SK-MEL-5 (cell line): ENCODE measurements at places on chromosomes 6 and 20.
A peak's percentile ranks its signal among the peaks of the same experiment; 100 is the strongest.

DNA sequence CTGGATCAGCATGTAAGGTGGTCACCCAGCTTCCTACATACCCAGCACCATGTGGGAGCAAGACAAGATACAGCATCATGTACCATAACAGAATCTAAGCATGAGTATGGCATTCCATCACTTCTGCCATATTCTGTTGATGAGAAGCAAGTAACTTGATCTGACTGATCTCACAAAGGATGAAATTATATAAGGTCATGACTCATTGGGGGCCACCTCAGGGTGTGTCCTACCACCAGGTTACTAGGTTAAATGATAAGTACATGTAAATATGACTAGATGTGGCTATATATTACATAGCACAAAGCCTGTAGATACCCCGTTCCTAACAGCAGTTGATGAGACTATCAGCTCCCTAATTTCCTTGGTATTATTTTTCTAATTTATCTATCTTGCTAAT lies 213.1 kb downstream of the DOK5 start:
- no peak for DNase-seq

DNA sequence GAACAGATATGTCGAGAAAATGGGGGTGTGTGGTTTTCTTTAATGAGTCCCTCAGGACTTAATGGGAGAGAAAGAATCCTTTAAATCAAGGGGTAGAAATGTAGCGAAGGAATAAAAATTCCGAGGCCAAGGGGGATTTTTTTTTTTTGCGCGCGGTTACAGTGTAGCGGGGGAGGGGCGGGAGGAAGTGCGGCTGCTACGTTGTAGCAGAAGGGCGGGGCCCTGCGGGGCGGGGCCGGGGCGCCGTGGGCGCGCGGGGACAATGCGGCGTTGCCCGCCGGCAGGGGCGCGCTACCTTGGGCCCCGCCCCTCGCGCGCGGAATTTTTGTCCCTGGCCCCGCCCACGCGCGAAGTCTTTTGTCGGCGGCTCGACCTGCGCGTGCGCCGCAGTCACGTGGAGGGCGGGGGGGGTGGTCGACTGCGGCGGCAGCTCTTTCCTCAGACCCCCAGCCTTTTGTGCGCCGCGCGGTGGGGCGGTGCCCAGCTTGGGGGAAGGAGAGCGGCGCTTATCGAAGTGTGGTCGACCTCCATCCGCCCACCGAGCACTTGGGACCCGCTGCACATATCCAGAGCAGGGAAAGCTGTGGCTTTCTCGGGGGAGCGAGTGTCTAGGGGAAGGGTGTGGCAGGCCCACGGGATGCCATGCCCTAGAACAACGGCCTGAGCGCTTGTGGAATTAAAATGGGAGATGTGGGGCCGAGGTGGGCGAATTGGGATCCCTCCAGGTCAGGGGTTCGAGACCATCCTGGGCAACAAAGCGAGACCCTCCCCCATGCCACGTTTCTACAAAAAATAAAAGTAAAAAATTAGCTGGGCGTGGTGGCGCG lies 1.3 kb downstream of the TUBB start:
- peak; percentile 86 for DNase-seq

GRCh38 chr6:2116496-2116895 lies 128.9 kb downstream of the GMDS start:
- DNase-seq, result no peak

DNA sequence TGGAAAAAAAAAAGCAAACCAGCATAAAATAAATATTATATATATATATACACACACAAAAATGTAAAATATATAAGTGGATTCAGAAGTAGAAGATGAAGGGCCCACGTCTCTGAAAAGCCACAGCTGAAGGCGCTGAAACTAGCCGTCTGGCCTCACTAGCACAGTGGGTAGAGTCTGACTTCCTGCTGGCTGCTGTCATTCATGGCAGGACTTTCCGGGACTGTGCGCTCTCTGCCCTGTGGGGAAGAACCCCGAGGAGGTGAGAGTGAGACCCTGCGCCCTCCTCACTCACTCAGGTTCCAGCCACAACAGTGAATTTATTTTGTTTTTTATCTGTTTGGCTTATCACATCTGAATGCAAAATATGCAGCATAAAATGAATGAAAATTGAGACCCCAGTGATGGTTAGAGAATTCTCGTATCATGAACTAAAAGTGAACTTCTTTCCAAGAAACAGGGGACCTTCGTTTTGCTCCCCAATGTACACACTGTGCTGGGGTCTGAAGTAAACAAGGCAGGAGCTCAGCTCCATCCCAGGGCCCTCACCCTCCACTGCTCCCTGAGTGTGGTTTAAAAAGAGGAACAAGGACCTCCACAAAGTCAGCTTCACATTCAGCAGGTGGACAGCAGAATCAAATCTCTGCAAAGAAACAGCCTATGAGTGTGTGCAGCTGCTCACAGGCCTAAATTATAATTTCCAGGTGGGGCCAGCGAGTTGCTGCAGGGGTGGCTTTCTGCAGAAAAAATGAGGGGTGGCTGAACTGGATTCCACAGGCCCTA lies 1.3 kb upstream of the RAMACL start:
- no peak for DNase-seq

GRCh38 chr6:111850295-111850937 lies 22.8 kb downstream of the FYN start:
- DNase-seq, result no peak

DNA sequence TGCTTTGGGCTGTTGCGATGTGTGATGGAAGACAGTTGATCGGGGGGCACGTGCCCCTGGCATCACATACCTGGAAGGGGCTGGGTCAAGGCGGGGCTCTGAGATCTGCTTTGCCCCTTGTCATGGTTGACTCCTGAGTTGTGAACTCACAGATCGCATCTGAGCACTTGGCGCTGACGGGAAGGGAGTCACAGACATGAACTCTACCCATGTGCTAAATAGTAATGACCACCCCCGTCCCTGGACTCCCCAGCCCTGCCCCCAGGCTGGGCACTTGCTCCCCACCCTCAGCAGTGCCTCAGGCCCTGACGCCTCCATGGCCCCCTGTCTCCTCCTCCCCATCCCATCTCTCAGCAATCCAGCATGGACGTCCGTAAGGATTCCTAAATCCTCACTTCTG lies 107.0 kb downstream of the SYNDIG1 start:
- DNase-seq, result no peak

- DNase-seq, result no peak
Measured at GRCh38 chr20:40724566-40724965, 35.5 kb upstream of the MAFB start.

DNA sequence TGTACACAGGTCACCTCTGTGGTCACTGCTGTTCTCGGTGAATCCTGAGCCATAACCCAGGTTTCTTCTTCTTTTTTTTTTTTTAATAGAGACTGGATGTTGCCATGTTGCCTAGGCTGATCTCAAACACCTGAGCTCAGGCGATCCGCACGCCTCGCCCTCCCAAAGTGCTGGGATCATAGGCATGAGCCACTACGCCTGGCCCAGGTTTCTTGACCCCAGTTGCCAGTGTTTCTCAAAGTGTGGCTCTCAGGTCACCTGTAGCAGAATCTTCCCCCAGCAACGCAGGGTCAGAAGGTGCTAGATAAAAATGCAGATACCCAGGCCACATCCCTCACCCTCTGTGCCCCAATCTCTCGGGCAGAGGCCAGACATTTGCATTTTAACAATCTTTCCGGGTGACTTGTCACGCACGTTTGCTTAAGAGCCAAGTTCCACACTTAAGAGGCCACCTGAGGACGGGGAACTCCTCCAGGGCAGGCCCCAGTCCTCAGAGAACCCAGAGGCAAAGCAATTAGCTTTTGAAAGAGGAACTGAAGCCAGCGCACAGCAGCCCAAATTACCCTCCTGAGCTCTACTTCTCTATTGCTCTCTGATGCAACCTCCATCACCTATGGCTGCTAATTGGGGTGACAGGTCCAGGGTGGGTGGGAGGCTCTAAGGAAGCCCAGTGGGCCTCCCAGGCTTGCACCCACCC lies 81.8 kb downstream of the NFATC2 start:
- no peak for DNase-seq

DNA sequence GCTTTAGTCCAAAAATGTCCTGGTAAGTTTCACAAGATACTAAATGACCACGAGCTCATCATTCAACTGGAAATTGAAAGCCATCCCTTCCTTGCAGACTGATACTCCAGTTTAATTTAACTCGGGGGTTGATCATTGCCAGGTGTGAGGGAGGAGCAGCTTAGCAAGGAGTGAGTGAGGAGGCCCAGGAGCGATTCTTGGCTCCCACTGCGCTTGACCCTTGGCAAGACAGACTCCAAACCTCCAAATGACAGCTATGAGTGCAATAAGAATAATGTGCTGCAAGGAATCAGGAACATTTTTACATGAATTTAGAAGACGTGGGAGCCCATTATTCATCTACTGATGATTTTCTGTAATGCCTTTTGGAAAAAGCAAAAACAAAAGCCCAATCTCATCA lies 64.9 kb downstream of the LAMA4 start:
- no peak for DNase-seq

GRCh38 chr6:39956936-39957335 lies 22.7 kb upstream of the MOCS1 start:
- no peak for DNase-seq

DNA sequence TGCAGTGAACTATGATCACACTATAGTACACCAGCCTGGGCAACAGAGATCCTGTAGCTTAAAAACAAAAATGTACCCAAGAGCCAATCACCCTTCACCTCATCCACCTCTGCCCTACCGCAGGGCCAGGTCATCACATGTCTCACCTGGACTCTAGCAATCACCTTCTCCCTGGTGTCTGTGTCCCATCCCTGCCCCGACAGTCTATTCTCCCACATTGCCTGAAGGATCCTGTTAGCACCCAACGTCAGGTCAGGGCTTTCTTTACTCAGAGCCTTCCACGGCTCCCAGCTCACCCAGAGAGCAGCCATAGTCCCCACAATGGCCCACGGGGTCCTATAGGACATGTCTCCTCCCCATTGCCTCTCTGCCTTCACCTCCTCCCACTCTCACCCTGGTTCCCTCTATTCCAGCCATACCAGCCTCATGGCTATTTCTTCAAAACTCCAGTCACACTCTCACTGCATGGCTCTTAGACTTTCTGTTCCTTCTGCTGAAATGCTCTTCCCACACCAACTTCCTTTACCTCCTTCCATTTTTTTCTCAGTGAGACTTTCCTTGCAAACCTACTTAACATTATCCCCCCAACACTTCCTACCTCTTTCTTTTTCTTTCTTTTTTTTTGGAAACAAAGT lies 22.5 kb upstream of the ARFGEF2 start:
- no peak for DNase-seq

GRCh38 chr6:17691925-17692538 lies 14.7 kb downstream of the NUP153 start:
- no peak for DNase-seq

DNA sequence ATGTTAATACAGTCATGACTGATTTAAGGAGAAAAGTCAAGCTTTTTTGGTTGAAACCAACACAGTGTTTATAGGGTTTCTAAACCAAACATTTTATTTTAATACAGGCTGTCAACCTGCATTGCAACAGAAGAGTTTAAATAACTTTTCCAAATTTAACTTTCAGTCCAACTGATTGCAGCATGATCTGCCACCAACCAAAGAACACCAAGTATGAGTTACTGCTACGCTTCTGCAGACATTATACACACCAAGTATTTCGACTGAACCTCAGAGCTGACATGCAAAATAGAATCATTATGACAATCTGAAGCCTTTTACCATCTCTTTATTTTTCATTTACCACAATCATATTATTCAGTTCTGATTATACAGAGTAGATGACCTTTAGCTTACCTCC lies 151.2 kb upstream of the DST start:
- DNase-seq, result no peak

DNA sequence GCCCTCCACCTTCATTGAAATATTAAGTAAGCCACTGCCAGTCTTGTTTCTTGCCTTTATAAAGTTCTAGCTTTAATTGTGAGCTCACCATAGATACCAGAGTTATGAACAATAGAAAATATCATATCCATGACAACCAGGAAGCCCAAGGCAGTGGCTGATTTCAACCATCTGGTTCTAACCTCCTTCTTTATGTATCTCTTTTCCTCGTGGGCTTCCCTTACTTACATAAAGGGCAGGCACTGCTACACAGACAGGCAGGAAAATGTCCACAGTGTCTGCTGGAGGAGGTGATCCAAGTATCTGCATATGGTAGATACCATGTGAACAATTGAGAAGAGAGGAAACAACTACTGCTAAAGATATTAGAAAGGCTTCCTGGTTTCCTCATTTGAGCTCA lies 65.2 kb upstream of the PRND start:
- no peak for DNase-seq

- peak; percentile 84 for DNase-seq
Measured at GRCh38 chr6:6788394-6789032, 200.0 kb downstream of the LY86 start.

DNA sequence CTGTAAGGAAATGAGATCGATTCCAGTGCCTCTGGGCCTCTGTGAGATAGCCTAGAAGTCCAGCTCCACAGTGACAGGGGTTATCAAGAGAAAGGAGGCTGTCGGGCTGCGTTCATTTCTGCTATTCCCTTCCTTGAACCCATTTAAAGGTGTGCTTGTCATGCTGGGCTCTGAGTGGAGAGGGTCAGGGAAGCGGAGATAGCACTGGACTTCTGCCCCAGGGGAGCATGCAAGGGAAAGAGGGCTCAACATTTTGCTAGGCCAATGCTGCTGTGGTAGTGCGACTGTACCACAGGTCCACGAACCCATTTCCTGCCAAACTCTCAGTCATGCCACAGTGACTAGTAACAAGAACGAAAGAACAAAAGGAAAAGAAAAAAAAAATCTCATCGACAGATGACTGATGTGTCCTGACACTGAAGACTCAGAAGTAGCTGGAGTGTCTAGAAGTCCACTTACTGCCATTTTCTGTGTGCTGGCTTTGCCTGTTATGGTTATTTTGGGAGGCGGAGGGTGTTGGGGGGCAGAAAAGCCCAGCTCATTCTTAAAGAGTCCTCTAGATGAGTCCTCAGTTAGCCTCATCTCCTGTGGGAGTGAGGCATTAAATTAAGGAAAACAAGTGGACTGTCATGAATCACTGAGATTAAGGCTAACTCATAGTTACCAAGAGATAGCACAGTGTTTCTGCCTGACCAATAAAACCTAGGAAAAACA lies 8.1 kb downstream of the NEDD9 start:
- DNase-seq, result no peak

DNA sequence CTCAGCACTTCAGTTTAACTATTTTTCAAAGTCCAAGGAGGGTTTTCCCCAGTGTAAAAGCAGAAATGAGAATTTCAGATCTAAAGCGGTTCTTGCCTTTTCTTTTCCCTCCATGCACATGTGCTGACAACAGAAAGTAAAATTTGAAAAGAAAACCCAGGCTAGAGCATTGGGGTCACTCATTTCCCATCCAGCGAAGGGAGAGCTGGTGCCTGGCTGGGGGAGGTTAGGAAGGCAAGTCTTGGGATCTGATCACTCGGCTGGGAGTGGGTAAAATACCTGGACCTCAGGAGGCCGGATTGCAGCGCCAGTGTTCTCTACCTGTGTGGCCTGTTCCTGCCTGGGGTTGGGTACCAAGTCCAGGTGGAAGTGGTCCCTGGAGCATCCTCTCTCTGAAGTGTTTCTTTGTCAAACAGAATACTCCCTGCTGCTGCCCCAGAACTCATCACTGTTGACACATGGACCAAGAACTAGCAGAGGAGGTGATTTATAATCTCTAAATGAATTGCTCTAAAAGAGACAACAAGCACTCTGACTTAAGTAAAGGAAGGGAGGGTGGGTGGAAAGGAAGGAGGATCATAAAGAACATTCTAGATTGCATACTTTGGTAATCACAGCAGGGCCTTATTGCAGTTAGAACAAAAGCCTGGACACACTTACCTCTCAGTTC lies 136.0 kb downstream of the MTHFD1L start:
- no peak for DNase-seq
